ENCODE measurements at places on chromosomes 2 and 18.

DNA sequence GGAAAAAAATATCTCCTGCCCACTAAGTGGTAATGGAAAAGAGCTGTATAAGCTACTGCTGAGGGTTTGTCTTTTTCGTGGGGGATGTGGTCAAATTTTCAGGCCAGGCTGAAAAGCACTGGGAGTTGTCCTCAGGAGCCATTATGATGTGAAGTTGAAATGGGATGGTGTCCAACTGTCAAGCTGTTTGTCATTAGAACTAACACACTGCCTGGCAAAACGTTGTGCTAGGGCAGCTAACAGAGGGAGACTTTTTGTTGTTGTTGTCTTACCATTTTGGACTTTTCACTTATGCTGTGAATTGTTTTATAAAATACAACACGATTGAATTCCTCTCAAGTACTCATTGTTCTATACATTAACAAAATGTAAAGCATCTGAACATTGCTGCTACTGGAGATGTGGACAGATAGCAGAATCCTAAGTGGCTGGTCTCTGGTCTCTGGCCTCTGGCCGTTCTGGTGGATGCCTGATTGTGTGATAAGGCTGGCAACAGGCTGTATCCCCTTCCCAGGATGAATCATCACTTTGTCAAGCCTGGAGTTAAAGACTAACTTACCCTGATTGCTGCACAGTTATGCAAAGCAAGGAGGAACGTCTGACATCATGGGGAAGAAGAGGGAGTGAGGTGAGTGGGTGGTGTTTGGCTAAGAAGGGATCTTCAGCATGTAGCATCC is 2.3 kb downstream of the MYO1B start:
- no peak for DNase-seq

DNA sequence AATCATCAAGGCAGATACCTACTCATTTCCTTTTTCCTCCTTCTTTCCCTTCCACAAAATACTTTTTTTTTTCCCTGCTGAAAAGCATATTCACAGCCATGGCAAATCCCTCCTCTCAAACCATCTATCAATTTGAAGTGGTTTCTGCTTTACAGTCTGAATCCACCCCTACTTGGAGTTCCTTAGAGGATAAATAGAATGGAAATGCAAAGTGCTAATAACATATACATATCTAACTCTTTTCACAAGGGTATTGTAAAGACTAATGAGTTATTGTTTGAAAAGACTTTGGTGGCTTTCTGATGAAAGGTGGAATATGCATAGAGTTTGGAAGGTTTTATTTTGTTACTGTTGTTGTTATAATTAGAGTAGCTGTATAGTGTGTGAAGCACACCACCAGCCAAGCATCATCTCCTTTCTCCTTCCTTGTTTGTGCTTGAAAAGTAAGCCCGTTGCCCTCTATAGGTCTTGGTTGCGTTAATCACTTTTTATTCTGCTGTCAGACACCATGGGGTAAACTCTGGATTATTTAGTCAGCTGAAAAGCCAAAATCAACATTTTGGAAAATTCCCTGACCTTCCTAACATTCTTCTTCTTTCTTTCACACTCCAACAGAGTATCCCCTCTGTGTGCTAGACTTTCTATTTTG is 2126.9 kb upstream of the CELF4 start:
- no peak for DNase-seq

- DNase-seq: no peak
Measured at GRCh38 chr2:34004936-34005335, 405.8 kb upstream of the FAM98A start.

GRCh38 chr18:78640246-78640995 is 339.2 kb upstream of the SALL3 start:
- DNase-seq: no peak

- no peak for DNase-seq
Measured at GRCh38 chr2:210558708-210559107, 2.3 kb downstream of the CPS1 start.

DNA sequence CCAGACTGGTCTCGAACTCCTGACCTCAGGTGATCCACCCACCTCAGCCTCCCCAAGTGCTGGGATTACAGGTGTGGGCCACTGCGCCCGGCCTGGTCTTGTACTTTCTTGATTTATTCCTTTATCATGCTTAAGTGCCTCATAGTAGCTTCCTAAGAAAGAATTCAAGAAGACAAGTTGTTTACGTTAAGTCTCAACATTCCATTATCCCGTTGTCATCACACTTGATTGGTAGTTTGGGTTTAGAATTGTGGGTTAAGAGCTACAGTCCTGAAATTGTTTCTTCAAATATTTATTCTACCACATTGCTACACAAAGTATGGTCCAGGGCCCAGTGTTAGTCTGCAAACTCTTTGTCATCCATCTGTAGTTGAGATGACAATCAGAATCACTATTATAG is 194.0 kb downstream of the VWC2L start:
- no peak for DNase-seq

- DNase-seq: no peak
Measured at GRCh38 chr2:203510941-203511305, 24.2 kb downstream of the RAPH1 start.

DNA sequence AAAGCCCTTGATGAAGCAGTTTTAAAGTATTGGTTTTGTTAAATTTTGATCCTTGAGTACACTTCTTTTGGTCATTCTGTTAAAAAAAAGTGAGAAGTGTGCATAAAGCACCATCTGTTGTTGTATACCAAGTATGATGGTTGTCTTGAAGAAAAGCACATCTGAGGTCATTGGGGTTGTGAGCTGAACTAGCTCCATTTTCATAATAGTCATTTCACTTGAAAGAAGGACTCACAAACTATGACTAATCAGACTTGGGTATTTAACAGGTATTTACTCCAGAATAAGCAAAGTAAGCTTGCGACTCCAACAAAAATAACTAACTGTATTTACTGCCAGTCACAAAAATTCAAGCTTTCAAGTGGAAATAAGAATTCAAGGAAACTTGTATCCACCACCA is 35.1 kb downstream of the CHN1 start:
- no peak for DNase-seq

DNA sequence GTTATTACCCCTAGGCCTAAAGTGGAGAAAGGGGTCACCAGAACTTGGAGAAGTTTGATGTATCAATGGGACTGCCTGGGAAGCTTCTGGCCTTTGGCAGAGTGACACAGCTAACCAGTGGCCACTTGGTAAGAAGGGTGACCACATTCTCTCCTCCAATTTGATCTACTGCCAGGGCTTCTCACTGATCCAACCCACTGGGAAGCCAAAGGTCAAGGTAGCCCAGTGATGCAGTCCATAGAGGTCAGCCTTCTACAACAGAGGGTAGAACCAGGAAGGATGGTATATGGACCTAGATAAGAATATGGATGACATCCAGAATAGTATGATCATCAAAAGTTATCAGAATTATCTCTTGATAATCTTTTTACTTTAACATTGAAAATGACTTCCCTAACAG is 493.6 kb downstream of the NYAP2 start:
- no peak for DNase-seq

GRCh38 chr2:100106460-100106859 is 35.9 kb downstream of the AFF3 start:
- no peak for DNase-seq

DNA sequence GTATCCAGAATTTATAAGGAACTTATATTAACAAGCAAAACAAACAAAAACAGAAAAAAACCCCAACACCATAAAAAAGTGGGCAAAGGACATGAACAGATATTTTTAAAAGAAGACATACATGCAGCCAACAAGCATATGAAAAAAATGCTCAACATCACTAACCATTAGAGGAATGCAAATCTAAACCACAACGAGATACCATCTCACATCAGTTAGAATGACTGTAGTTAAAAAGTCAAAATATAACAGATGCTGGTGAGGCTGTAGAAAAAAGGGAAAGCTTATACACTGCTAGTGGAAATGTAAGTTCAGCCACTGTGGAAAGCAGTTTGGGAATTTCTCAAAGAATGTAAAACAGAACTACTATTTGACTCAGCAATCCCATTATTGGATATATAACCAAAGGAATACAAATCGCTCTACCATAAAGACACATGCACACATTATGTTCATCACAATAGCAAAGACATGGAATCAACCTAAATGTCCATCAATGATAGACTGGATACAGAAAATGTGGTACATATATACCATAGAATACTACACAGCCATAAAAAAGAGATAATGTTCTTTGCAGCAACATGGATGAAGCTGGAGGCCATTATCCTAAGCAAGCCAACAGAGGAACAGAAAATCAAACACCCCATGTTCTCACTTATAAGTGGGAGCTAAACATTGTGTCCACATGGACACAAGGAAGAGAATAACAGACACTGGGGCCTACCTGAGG is 25.3 kb downstream of the PREPL start:
- no peak for DNase-seq

DNA sequence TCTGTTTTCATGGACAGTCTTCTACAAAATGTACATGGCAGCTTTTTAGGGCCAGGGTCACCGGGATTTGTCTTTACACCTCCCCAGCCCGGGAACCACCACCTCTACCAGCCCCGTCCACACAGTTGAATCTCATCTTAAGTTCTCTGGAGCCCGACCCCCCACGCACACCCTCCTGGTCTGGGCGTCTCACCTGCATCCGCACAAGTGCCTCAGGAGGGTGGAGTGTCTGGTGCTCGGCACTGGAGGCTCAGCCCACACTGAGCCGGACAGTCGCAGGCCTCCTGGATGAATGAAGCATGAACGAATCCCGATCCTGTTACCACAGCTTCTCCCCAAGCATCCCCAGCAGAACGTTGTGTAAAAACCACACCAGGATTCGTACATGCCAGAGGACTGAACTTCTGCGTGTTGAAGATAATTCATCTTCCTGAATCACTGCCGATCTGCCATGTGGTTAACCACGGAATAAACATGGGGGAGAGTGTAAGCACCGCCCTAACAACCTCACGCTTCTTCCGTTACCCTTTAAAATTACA is 162.0 kb downstream of the RTP5 start:
- peak; percentile 31 for DNase-seq

GRCh38 chr2:73112913-73113854 is at the start of gene RAB11FIP5:
RAB11FIP5 (minus strand) TSS chr2:73112948; CDS start chr2:73112777, 171 bp downstream.
- peak; percentile 80 for DNase-seq

GRCh38 chr2:84768840-84769239 is 112.0 kb downstream of the TRABD2A start:
- DNase-seq: no peak

DNA sequence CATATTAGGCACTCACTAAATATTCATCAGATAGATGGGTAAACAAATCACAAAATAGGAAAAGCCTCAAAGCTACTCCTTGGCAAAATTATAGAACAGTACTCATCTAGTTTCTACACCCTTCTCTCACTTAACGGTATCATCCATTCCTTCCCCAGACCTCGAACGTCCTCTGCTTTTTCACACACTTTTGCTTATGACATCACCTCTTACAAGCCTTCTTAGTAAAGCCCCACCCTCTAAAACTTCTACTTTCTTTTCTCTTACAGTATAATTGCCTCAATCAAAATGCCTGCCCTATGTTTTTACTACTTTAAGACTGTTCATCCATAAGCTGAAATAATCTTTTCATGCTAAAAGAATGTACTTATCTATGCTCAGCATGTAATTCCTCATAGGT is 8.1 kb downstream of the CHN1 start:
- no peak for DNase-seq

- DNase-seq: no peak
Measured at GRCh38 chr2:166144071-166144470, 16.3 kb upstream of the SCN1A start.

DNA sequence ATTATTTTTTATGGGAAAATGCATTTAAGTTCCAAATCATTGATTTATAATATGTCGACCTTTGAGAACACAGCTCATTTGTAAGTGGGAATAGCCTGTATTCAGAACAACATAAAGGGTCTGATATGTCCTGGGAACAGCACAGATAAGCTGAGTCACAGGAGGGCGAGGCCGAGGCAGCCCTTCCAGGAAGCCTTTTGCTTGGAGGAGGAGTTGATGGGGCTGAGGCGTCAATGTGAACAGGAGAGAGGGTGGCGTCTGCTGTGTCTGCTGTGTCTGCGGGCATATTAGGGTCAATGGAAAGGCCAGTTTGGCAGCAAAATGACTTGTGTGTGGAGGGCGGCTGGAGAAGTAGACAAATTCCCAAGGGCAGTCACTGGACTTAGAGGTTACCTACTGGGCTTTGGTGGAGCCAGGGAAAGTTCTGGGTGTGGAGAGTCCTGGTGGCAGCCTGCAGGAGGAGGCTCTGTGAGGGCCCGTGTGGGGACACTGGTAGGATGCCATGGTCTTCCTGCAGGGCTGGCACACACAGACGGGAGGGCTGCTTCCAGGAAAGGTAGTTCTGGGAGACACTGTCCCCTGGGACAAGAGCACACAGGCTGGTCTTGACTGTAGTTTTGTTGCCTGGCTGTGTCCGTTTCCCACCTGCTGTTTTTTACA is 128.1 kb downstream of the GLI2 start:
- DNase-seq: no peak

GRCh38 chr2:156099382-156099781 is 233.1 kb downstream of the NR4A2 start:
- no peak for DNase-seq

- no peak for DNase-seq
Measured at GRCh38 chr2:205659922-205660321, 22.4 kb upstream of the NRP2 start.

GRCh38 chr2:226526716-226527115 is 272.9 kb downstream of the IRS1 start:
- no peak for DNase-seq

DNA sequence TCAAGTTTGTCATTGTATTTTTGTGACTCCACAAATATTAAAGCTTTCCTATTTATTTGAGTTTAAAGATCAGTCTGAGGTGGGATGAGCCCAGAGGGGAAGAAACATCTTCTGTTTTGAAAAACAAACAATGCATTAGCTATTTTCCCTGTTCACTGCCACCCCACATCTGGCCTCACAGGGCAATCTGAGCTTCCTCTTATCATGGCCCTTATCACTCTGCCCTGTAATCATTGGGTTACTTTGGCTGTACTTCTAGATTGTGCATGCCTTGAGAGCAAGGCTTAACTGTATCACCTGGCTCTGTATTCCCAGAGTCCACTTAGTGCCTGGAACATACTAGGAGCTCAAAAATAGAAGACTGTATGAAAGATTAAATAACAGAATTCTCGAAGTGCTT is 241.6 kb upstream of the NT5C1B start:
- DNase-seq: no peak

GRCh38 chr2:149064856-149065630 is 26.5 kb downstream of the LYPD6B start:
- DNase-seq: no peak

DNA sequence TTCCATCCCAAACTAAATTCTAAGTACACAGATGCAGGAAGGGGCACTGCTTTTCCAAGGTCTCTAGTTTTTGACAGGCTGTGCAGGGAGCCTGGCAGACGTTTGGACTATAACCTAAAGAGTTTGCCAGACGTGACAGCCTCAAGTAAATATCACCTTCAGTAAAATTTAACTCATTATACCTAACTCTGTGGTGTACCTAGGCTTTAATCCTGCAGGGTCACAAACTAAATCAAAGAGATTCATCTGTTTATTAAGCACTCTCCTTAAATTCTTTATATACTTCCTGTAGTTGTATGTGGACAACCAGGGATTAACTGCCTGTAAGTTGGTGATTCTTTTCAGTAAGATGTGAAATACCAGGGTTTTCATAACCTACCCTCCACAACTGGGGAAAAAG is 92.9 kb downstream of the ACVR1 start:
- DNase-seq: no peak
